ENCODE measurements at places on chromosomes 6 and 20.
A peak's percentile ranks its signal among the peaks of the same experiment; 100 is the strongest.

DNA sequence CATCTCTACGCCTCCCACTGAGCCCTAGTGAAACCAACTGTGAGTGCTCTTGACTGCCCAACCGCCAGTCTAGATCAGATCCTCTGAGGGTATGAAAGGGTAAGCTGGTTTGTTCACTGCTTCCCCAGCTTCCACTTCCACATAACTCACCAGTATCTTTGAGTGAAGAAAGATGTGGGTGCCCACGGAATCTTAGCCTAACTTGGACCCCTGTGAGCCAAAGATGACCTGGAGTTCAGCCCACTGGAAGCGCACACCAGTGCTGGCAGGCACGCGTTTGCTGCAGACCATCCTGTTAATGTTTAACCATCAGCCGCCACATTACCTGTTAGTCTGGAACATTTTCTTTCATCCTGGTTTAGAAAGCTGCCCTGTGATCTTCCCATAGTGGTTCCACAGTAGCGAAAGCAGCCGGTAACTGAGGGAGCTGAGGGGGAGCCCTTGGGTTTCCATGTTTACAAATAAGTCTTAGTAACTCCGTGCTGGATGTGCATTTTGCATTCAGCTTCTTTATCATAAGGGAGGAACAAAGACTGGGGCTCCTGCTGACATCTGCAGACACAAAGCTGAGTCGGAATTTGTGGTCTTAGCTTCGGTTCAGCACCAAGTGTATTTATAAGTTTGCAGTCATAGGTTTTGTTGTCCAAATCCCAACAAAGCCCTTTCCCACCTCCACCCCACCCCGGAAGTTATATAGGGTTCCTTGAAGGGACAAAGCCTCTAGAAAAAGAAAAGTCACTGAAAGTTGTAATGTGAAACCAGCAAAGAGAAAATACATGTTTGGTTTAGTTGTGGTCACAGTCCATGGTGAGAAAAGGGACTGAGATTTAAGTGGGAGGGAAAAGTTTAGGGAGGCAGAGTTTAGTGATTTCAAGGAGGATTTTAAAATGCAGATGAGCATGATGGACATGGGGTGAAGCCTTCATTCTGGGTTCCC, 71.0 kb downstream of the SSR1 start:
- ATAC-seq: no peak

GRCh38 chr6:169316651-169317050, 63.0 kb upstream of the THBS2 start:
- ATAC-seq: no peak

- ATAC-seq: no peak
Observed at GRCh38 chr6:55979526-55979925, 104.1 kb upstream of the BMP5 start.

DNA sequence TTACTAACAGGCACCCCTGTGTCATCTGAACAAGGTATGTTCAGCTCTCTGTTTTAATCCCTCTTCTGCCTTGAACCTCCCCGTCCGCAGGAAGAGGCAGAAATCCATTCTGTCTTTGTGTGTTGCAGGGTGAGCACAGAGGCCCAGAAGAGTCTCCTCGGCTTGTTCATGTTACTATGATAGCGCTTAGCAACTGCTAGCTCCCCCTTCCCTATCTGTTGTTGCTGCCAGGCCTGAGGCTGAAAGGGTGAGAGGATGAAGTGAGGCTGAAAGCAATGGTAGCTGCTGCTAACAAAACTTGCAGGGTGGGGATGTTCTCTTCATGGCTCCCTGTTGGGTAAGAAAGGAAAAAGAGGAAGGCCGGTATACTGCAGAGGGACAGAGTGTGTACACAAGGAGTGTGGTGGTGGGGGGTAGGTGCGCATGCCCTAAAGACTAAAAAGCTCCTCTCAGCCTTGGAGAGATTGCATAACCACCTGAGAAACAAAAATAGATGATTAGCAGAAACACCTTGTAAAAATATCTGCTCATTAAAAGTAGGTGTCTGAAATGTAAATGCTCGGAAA, 55.2 kb upstream of the CITED2 start:
- no peak for ATAC-seq

GRCh38 chr6:155117256-155117655, 122.1 kb downstream of the TIAM2 start:
- ATAC-seq: no peak

DNA sequence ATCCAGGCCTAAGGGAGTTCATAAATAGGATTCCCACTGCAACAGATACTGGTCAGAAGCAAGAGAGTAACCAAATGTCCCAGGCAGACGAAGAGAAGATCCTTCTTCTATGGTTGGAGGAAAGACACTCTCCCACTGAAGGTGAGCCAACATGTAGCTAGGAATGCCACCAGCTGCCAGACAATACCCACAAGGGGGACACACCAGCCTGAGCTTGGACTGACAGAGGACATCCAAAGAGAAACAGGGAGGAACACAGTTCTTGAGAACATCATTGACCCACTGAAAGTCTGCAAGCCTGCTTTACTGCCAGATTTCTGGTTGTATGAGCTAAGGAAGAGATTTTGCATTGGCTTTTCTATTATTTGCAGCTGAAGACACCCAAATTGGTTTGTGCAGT, 80.1 kb downstream of the PXDC1 start:
- ATAC-seq: no peak

- no peak for ATAC-seq
Observed at GRCh38 chr6:35776364-35777215, at the start of gene CLPSL2. CLPSL2 (plus strand) TSS chr6:35776598; CDS start chr6:35776619, 21 bp downstream.

DNA sequence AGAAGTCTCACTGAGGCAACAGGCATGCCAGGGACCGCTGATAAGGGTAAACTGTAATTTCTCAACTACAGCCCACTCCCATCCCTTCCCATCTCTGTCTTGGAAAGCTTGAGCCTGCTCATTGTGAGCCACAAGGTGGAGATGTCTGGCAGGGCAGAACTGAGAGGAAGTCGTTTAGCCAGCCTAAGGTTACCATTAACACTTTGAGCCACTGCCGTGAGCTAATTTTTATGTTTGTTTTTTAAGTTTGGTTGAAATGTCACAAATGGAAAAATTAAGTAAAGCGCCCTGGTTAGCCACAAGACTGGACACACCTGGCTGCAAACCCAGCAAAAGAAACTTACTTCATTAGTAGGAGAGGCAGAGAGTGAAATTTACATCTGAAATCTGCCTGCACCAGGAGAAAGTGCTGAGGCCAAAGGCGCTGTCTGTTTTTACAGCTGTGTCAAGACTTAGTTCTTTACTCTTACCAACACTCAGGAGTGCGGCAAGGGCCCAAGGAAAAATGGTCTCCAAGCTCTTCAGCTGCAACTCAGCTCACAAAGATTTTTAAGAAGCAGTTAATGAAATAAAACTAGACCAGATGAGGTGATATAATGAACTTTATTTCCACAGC, 50.0 kb upstream of the FAM83C start:
- ATAC-seq: no peak

GRCh38 chr6:158290659-158291058, 21.6 kb upstream of the TULP4 start:
- peak; percentile 99 for ATAC-seq

DNA sequence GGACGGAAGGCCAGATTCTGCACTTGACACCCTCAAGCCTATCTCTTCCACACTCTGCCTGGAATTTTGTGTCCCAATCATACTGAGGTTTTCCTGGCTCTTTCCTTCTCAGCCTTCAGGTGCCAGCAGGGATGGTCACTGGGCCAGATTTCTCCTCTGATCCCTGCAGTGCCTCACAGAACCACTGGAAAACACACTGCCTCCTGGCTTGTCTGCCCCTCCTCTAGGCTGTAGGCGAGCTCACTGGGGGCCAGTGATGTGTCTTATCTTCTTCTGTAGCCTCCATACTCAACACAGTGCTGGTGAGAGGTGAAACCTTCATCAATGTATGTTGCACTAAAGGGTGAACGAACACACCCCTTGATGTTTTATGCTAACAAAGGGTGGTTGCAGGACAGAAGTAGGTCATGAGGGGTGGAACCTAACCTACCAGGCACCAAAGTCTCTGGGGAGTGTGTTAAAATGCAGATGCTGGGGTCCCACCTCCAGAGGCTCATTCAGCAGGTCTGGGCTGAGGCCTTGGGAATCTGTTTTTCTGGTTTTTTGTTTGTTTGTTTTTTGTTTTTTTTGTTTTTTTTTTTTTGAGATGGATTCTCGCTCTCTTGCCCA, 80.3 kb downstream of the CDH26 start:
- ATAC-seq: no peak

DNA sequence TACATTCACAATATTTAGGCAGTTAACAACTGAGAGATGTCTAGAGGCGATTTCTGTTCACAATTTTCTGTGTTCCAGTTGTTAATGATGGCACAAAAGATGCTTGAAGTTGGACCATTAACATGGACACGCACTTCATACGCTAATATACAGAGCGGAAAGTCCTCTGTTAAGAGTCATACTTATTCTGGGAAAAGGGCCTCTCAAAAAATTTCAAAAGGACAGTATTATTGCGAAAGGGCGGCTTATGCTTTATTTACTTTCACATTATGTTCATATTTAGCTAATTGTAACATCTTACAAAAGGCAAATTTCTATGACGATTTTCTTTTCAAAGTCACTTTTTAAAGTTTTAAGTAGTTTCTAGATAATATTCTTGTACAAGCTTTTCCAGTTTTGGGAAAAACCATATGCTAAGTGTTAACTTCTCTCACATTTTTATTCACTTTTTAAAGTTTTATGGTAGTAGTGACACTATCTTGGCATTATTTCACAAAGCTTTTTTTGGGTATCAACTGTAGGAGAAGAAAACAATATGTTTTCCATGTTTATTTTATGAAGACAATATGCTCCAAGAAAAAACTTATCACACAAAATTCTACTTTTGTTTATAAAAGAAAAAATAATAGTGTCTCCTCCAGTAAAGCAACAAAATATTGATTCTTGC, 62.3 kb downstream of the MAP7 start:
- no peak for ATAC-seq

GRCh38 chr20:62993856-62994494, 12.8 kb downstream of the BHLHE23 start:
- ATAC-seq: no peak
